GM12878 (cell line): ENCODE measurements at places on chromosomes 1 and 21. TPM values are rescaled to one million over a fixed set of nuclear protein-coding genes. Genes with fewer than 3 reads are reported as not detected.

DNA sequence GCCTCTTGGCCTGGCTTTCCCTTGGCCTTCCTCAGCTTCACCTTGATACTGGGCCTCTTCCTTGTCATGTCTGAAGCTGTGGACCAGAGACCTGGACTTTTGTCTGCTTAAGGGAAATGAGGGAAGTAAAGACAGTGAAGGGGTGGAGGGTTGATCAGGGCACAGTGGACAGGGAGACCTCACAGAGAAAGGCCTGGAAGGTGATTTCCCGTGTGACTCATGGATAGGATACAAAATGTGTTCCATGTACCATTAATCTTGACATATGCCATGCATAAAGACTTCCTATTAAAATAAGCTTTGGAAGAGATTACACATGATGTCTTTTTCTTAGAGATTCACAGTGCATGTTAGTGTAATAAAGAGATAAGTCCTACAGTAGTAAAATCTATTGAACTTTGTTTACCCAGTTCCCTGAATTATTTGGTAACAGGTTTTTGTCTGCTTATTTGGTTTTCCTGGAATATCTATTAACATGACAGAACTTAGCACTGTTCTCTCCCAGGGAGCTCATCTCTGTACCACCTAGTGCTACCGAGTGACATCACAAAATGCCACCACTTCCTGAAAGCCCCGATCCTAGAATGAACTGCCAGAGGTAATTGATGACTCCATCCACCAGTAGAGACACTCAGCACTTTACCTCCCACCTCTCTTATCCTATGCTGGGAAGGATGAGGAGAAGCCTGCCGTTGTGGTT is 22.2 kb downstream of the UBE2T start:
- no peak for DNase-seq

PRUNE1 gene
- total RNA-seq: 10.9 and 11.8 TPM in 2 replicates

TSPAN1 gene
- total RNA-seq: 0.18 and 0.61 TPM in 2 replicates

- no peak for DNase-seq
Observed at GRCh38 chr21:37558676-37559211, 192.2 kb downstream of the DYRK1A start.

DNA sequence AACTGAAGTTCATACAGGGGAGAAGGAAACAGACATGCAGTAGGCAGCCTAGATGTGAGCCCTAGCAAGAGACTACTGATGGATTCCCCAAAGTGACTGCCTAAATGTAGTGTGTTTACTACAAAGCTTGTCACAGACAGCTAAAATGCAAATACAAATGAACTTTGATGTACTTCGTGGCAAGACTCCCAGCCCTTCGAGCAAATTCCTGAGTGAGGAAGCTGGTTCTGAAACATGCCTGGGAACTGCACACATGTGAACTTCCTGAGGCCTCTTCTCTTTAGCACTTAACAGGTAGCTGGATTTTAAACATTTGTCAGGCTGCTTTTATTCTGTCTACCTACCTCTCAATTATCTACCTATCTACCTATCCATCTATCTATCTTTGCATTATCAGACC is 6.7 kb upstream of the IRF2BP2 start:
- DNase-seq: no peak

TTC24 gene
- 4.7 and 6.4 TPM in 2 replicates for total RNA-seq

DNA sequence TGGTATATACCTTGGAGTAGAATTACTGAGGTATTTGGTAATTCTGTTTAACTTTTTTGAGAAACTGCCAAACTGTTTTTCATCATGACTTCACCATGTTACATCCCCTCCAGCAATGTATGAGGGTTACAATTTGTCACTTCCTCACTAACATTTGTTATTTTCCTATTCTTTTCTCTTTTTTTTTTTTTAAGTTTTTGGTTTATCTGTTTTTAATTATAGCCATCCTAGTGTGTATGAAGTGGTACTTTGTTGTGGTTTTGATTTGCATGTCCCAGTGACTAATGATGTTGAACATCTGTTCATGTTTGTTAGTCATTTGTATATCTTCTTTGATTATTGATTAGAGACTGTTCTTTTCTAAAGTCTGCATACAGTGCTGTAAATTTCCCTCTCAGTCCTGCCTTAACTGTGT is 147.3 kb downstream of the HS2ST1 start:
- DNase-seq: peak; percentile 66

FAM72A gene
- 14.2 and 15.0 TPM in 2 replicates for total RNA-seq

DNA sequence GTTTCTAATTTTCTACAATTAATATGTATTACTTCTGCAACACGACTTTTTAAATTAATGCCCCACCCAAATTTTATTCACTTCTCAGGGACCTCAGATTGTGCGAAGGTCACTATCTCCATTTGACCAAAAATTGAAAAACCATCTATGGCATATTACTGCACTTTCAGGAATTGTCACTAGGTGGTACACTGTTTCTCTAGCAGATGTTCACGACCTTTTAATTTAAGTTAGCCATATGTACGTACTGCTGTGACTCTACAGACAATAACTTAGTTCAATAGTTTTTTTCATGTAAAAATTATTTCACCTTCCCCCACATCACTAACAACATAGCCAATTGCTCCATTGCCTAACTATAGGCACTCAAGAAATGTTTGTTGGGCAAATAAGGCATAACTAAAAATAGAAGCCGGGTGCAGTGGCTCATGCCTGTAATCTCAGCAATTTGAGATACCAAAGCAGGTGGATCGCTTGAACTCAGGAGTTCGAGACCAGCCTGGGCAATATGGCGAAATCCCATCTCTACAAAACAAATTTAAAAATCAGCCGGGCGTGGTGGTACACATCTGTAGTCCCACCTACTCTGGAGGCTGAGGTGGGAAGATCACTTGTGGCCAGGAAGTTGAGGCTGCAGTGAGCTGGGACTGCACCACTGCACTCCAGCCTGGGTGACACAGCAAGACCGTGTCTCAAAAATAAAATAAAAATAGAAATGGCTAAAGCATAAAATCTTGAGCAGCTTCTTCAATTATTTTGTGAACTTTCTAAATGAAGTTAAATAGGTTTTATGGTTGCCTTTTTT is 75.7 kb upstream of the PKN2 start:
- no peak for DNase-seq

LCE1E gene
- total RNA-seq: 1.0 and 3.7 TPM in 2 replicates

- DNase-seq: no peak
Observed at GRCh38 chr1:69911301-69911801, 294.0 kb downstream of the LRRC40 start.

RGSL1 gene
- not detected in 2 replicates for total RNA-seq

GRCh38 chr1:15738416-15739113 is 2.5 kb downstream of the SLC25A34 start:
- no peak for DNase-seq

ECM1 gene
- total RNA-seq: 1.0 and 1.3 TPM in 2 replicates

- peak; percentile 24 for DNase-seq
Observed at GRCh38 chr1:13911697-13912619, 212.0 kb downstream of the PRDM2 start.

GRCh38 chr1:49424782-49425181 is 599.0 kb downstream of the AGBL4 start:
- DNase-seq: no peak

DNA sequence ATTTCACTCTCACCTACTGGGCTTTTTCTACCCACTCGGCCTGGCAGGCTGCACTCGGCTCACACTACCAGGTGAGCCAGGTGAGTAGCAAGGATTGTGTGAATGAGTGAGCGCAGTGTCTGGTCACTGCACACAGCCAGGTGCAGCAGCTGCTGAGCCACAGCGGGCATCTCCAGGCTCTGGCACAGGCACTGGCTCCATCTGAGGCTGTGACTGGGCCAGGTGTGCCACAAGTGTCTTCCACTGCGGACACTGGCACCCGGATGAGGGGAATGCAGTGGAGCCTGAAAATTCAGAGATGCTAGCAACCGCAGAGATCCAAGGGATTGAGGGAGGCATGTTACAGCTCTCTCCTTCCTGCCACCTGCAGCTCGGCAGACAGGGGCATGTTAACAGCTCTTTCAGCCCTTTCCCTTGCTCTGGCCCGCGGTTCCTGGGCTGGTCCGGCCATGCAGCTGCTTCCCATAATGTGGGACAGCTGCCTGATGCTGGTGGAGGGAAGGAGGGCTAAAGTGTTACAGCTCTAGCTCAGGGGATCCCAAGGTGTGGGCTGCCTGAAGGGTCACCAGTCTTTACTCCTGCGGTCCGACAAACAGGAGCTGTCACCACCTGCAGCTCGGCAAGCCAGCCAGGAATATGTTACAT is 1038.3 kb downstream of the AMY1C start:
- no peak for DNase-seq

DNA sequence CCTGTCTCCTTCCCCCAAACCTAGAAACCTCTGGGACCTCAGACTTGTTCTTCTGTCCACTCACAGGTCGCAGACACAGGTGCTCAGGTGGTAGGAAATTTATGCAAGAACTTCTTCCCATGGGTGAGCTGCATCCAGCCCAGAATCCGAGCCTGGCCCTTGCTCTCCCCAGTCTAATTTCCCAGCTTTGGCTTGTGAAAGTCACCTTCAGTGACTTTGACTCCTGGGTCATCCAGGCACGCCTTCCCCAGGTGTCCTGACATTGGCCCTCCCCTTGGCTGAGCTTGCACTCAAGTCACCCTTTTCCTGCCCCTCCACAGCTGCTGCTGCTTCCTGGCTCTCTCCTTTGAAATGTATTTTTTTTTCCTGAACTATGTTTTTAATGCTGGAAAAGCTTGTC is 6.6 kb downstream of the IPO13 start:
- no peak for DNase-seq

RGS1 gene
- 38.5 and 45.8 TPM in 2 replicates for total RNA-seq

DNA sequence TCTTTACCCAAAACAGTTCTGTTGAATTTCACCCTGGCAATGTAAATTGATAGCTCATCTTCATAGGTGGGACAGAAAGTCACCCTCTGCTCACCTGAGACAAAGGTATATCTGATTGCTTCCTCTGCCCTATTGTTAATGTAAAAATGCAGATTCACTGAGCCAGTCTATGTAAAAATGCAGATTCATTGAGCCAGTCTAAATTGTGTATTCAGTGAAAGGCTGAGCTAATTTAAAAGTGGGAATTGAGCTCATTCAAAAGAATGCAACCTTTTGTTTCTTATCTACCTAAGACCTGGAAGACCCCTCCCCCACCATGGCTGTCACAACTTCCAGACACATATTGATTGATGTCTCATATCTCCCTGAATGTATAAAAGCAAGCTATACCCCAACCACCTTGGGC is 4.8 kb upstream of the MYSM1 start:
- DNase-seq: no peak

BACE2 gene
- 0.08 and 0.18 TPM in 2 replicates for total RNA-seq

DNA sequence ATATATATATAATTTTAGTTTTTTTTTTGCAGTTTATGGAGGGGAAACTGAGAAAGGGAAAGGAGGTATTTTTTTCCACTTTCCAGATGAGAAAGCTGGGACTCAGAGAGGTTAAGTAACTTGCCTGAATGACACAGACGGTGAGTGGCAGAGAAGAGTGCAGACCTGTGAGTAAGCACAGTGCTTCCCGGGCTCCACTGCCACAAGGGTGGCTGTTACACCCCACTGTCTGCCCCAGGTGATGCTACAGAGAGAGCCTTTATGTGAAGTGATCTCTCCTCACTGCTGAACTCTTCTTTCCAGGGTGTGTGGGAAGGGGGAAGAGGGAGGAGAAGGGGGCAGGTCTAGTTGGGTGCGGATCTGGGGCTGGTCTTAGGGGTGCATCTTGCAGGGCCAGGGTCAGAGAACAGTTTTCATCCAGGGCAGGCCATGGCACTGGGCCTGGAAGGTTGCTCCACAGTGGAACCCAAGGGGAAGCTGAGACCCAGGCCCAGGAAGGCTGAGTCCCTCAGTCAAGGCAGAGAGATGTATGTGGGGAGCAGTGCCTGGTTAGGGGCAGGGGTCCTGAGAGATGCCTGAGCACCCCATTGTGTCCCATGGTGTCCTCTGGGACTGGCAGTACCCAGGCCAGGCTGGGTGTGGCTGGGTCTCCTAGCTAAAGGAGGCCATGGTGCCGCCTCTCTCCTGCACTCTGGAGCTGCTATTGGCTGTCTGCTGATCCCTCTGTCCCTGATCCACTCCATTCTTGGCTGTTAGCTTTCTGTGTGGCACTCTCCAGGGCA is 357.5 kb downstream of the PTPRU start:
- DNase-seq: no peak

- DNase-seq: no peak
Observed at GRCh38 chr1:11740258-11741192, 4.6 kb downstream of the AGTRAP start.

ST6GALNAC5 gene
- total RNA-seq: 0.13 TPM in 1 of 2 replicates, not detected in the other

DNA sequence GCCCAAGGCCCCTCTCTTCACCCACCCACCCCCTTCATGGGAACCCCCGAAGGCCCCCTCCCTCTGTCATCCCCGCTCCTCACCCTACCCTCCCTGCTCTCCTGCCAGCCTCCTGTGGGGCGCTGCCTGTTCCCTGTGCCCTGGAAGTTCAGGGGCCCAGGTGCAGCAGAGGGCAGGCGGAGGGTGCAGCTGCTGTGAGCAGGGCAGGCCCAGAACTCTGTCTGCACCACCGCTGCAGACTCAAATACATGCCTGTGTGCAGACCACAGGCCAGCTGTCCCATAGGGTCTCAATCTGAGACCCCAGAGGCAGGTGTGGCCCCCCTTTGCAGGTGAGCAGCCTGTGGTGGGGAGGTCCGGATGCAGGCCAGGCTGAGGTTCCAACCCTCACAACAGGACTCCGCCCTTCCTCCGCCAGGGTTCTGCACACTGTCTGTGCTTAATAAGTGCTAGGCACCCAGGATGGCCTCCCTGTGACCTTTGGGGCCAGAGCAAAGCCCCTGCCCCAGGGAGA is 62.5 kb downstream of the WNT9A start:
- DNase-seq: no peak

- DNase-seq: no peak
Observed at GRCh38 chr1:81069856-81070255, 730.9 kb upstream of the ADGRL2 start.

MNDA gene
- 36.8 and 37.6 TPM in 2 replicates for total RNA-seq

PIGR gene
- total RNA-seq: 4.7 and 5.0 TPM in 2 replicates

GRCh38 chr1:84795966-84796600 is 96.9 kb downstream of the LPAR3 start:
- no peak for DNase-seq

DNA sequence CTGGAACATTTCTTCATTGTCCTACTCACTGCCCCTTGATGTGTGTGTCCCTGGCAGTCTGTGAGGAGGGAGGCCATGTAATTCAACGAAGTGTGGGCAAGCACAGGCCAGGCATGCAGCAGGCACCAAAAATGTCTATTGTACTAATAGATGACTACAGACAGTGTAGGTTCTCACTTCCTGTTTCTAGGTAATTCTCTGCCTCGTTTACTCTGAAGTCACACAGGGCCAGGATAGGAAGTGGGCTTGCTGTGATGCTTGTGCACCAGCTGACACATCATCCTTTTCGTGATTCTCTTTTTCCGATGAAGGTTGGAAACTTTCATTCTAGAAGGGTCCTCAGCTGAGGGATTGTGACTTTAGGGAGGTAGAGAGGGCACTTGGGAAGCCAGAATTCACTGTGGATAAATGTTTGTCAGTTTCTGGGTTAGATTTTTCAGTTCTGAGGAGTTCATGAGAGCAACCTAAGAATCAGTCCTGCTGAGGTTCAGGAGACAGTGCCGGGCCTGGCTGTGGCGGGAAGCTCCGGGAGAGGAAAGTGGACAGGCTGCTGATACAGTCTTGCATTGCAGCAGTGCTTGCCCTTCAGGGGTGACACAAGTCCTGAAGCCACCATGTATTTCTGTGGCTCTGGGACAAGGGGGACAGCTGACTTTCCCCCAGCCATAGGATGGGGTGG is 4.3 kb upstream of the CSF1 start:
- DNase-seq: peak; percentile 61

CYB561D1 gene
- total RNA-seq: 5.9 and 6.2 TPM in 2 replicates

PRAMEF18 gene
- total RNA-seq: not detected in 2 replicates

C1orf115 gene
- 4.6 and 5.0 TPM in 2 replicates for total RNA-seq

CBR3 gene
- 14.1 and 15.2 TPM in 2 replicates for total RNA-seq
